Epithelial cell of umbilical artery (primary cell): ENCODE measurements at places on chromosomes 7 and 10. TPM values are rescaled to one million over a fixed set of nuclear protein-coding genes. Genes with fewer than 3 reads are reported as not detected.

CALCR gene
- total RNA-seq: not detected in 2 replicates

ADIRF gene
- 12.0 TPM in 1 of 2 replicates, not detected in the other for total RNA-seq

PTPRZ1 gene
- total RNA-seq: not detected in 2 replicates

FAM131B gene
- 1.3 and 1.4 TPM in 2 replicates for total RNA-seq

ACTL6B gene
- total RNA-seq: not detected in 2 replicates

ABCF2 gene
- 78.9 and 79.8 TPM in 2 replicates for total RNA-seq

WEE2 gene
- total RNA-seq: not detected in 2 replicates

AKR1B1 gene
- 128 and 161 TPM in 2 replicates for total RNA-seq

ARHGAP19 gene
- total RNA-seq: 10.6 and 12.3 TPM in 2 replicates

FAM25C gene
- total RNA-seq: not detected in 2 replicates

ABCA13 gene
- total RNA-seq: under 0.01 TPM in 2 replicates

TAC1 gene
- total RNA-seq: not detected in 2 replicates

SYCE1 gene
- not detected in 2 replicates for total RNA-seq

RNF32 gene
- total RNA-seq: 0.15 and 0.32 TPM in 2 replicates

ARHGAP12 gene
- total RNA-seq: 29.2 and 35.7 TPM in 2 replicates

PHKG1 gene
- not detected in 2 replicates for total RNA-seq

BCAP29 gene
- total RNA-seq: 115 and 127 TPM in 2 replicates

GNB2 gene
- total RNA-seq: 72.9 and 88.0 TPM in 2 replicates

TEX47 gene
- total RNA-seq: not detected in 2 replicates

GDF2 gene
- total RNA-seq: not detected in 2 replicates

FBXO24 gene
- total RNA-seq: under 0.01 and 0.15 TPM in 2 replicates

TMEM213 gene
- not detected in 2 replicates for total RNA-seq

SLC18A2 gene
- total RNA-seq: not detected in 2 replicates

ZNF425 gene
- total RNA-seq: 0.97 and 1.2 TPM in 2 replicates

PIP gene
- total RNA-seq: not detected in 2 replicates

MOGAT3 gene
- not detected in 2 replicates for total RNA-seq

PRPS1L1 gene
- total RNA-seq: not detected in 2 replicates

WNT8B gene
- total RNA-seq: not detected in 2 replicates

AHCYL2 gene
- 7.5 and 13.2 TPM in 2 replicates for total RNA-seq

ANKRD1 gene
- 1,195 and 1,657 TPM in 2 replicates for total RNA-seq

PLEKHS1 gene
- not detected in 2 replicates for total RNA-seq

HEPACAM2 gene
- total RNA-seq: not detected in 2 replicates

LMOD2 gene
- total RNA-seq: not detected in 2 replicates

C10orf62 gene
- not detected in 2 replicates for total RNA-seq

LHFPL3 gene
- not detected in 2 replicates for total RNA-seq

ARMC3 gene
- not detected in 2 replicates for total RNA-seq

FOXI2 gene
- total RNA-seq: not detected in 2 replicates

PSAP gene
- total RNA-seq: 440 and 475 TPM in 2 replicates

FLNC gene
- 66.6 and 74.8 TPM in 2 replicates for total RNA-seq

CAMK2B gene
- 0.15 and 1.6 TPM in 2 replicates for total RNA-seq

DENND2A gene
- 0.30 TPM in 1 of 2 replicates, not detected in the other for total RNA-seq

INA gene
- under 0.01 and 0.15 TPM in 2 replicates for total RNA-seq

CNNM1 gene
- total RNA-seq: not detected in 2 replicates

CHCHD3 gene
- total RNA-seq: 92.7 and 97.4 TPM in 2 replicates

ZNF365 gene
- 0.91 and 7.8 TPM in 2 replicates for total RNA-seq

MYL10 gene
- not detected in 2 replicates for total RNA-seq

ATRNL1 gene
- total RNA-seq: under 0.01 TPM in 1 of 2 replicates, not detected in the other

PDZD7 gene
- 0.65 and 1.1 TPM in 2 replicates for total RNA-seq

TAS2R41 gene
- not detected in 2 replicates for total RNA-seq

CALML3 gene
- total RNA-seq: not detected in 2 replicates

LRRC17 gene
- 106 and 124 TPM in 2 replicates for total RNA-seq

MMRN2 gene
- total RNA-seq: 346 and 377 TPM in 2 replicates

PNLIPRP3 gene
- total RNA-seq: not detected in 2 replicates

PLXNA4 gene
- total RNA-seq: 0.15 and 1.3 TPM in 2 replicates

CARD11 gene
- total RNA-seq: 1.7 and 6.2 TPM in 2 replicates

SLC25A28 gene
- total RNA-seq: 12.3 and 30.7 TPM in 2 replicates
